Fibroblast of lung (primary cell): ENCODE measurements at places on chromosomes 16 and 17.

DNA sequence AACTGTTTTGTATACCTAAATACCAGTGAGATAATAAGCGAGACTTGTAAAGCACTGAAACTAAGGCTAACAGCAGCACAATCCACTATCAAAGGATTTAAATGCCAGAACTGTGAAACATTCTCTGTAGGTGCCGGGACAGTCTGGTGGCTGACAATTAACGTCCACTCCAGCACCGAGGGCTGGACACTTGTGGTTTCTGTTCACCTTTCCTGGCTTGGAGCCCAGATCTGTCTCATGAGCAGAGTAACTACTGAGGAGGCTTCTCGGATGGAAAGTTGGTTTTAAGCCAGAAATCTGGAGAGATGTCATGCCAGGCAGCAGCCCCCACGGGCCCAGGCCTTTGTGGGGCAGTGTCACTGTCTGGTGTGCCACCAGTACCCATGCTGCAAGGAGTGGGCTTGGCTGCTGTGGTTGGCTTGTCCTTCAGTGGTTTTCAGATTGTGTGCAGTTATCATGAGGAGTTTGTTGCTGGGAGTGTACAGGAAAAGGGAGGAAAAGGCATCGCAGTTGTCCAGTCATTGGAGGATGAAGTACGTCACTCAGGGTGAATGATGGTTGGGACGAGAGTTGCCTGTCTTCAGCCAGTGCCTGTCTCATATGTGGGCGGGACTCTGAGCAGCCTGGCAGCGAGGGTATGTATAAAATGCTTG, 35.5 kb downstream of the UBN1 start:
- DNase-seq = peak; percentile 26

DNA sequence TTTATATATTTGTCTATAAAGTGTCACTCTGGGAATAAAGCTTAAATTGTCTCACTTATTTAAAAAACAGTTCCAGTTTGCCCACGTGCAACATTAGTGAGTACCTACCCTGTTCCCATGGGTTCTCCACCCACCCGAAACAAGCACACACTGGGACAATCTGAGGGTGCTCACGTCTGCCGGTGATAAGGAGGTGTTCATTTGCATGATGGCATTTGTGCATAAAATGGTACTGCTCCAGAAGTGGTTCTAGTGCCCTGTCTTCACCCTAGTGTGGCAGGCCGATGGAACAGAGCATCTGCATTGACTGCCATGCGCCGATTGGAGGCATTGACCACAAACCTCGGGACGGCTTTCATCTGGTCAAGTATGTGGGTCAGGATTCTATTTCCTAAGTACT, 35.6 kb upstream of the ENDOV start:
- no peak for DNase-seq

DNA sequence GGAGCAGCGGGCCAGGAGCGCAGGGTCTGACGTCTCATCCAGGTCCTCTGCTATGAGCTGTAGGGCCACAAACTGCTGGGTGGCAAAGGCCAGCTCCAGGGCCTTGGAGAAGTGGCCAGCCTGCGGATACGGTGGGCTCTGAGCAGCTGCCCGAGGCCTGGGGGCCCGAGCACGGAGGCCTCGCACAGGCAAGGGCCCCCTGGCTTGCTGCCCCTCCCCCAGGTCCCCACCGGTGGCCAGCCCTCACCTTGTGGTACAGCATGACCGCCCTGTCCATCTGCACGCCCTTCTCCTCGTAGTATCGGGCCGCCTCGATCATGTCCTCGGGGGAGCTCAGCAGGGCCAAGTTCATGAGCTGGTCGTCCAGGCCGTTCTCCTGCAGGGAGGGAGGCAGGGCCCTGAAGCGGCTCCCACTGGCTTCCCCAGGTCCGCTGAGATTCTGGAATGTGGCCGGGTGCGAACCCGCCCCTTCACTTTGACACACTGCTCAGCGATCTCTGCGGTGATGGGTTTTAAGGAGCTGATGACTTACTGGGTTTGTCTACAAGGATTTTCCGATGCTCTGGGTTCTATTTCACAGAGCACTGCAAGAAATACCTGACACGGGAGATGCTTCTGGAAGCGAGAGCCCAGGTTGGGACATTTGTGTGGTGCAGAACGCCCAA, 9.8 kb upstream of the TMEM204 start:
- no peak for DNase-seq

DNA sequence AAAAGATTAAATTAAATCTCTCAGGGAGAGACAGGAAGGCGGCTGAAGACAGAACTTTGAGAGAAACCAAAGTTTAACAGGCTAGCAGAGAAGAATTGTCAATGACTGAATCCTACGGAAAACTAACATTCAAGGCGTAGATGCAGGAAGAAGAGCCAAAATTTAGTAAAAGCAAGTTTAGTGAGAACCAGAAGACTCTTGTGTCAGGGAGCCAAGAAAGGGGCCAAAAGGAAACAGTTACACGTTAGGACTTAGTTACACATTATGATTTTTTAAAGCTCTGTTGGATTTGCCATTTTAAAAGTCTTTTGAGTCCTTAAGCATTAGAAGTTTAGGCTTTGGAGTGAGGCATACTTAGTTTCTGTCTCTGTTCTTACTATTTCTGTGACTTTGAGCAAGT, 164.6 kb downstream of the CHD9 start:
- no peak for DNase-seq

DNA sequence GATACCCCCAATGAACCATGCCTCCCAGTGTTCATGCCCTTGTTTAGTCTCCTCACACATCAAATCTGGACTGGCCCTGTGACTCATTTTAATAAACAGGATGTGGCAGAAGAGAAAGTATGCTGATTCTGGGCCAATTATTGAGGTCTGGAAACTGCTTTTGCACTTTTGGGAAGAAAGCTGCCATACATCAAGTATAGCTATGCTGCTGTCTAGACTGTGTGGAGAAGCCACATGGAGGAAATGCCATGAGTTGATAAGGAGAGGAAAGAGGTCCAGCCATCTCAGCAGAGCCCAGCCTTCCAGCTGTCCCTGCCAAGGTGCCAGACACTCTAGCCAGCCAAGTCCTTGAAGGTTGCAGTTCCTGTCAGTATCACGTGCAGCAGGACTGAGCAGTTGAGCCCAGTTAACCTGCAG, 16.7 kb downstream of the RPRML start:
- peak; percentile 85 for DNase-seq

GRCh38 chr17:2814481-2815341, 18.5 kb downstream of the RAP1GAP2 start:
- DNase-seq = no peak

DNA sequence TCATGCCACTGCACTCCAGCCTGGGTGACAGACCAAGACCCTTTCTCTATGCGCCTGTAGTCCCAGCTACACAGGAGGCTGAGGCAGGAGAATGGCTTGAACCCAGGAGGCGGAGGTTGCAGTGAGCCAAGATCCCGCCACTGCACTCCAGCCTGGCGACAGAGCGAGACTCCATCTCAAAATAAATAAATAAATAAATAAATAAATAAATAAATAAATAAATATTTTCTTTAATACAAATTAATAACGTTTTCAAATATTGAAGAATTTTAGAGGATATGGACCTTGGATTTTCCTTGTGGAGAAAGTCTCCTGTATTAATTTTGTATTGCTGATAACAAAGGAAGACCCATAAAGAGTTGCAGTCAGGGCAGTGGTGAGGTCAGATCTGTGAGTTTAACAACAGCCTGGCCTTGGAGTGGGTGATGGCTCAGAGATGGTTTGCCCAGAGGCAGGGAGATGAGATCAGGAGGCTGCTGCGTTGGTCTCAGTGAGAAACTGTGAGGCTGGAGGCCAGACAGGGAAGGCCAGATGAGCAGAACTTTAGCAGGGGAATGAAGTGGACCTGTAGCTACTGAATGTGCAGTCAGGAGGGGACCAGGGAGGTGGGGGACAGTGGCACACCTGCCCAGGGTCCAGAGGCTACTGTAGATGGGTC, 4.4 kb upstream of the ASGR1 start:
- DNase-seq = no peak

DNA sequence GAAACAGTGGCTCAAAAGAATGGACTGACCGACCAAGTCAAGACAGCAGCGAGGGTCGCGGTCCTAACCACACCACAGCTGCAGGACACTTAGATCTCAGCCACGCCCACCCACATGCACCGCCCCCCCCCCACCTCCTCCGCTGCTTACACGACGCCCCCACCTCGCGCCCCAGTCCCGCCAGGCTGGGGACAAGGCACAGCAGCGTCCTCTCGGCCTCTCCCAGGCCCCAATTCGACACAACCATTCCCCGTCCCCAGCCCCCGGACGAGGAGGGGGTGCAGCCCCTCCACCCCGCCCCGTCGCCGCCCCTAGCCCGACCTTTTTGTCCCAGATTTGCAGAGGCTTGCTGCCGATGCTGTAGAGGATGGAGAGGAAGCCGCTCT, 477 bp downstream of the CFAP20 start:
- no peak for DNase-seq

- DNase-seq = no peak
Observed at GRCh38 chr17:13266606-13267005, 248.8 kb upstream of the ELAC2 start.

GRCh38 chr17:42155614-42156045, 841 bp upstream of the RAB5C start:
- DNase-seq = no peak

- no peak for DNase-seq
Observed at GRCh38 chr17:44788139-44788538, 29.4 kb downstream of the ADAM11 start.
